ENCODE measurements at places on chromosomes 2 and 18.

DNA sequence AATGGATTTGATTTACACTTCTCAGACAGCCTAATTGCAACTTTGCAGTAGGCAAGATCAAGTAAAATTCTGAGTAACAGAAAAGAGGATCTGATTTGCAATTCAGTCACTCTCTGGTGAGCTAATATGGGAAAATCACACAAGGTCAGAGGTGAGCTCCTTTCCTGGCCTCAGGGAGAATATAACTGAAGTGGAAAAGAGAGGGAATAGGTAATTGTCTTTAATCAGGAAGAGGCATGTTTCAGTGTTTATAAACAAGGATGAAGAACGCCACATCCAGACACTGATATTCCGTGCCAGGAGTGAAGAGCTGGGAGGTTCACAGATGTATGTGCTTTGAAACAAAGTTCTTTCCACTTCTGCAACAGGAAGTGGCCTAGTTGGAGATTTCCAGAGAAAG lies 127.1 kb downstream of the ETAA1 start:
- no peak for DNase-seq

DNA sequence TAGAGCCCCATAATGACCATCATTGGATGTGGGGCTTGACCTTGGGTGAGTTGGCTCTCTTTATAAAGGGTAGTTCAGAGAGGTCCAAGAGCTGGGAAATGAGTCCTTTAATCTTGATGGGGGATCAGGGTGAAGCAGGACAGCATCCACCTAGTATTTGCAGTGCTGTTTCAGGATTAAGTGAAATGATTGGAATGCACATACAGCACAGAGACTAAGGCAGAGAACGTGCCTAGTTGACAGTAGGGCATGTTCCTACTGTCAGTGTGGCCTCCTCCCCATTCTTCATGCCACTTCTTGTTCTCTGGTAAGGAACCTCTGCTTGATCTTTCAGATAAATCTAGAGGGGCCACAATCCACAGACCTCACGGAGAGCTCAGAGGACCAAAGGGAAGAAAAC lies 78.9 kb downstream of the TRIM43 start:
- no peak for DNase-seq

- DNase-seq: no peak
Measured at GRCh38 chr2:149733936-149734685, 146.5 kb upstream of the MMADHC start.

GRCh38 chr2:163698857-163699256 lies 37.0 kb downstream of the FIGN start:
- DNase-seq: no peak

GRCh38 chr2:191012346-191012745 lies 1.6 kb downstream of the STAT1 start:
- no peak for DNase-seq

Data from esophagus squamous epithelium (tissue), 5 donors.